ENCODE measurements at places on chromosomes 2 and 18.

DNA sequence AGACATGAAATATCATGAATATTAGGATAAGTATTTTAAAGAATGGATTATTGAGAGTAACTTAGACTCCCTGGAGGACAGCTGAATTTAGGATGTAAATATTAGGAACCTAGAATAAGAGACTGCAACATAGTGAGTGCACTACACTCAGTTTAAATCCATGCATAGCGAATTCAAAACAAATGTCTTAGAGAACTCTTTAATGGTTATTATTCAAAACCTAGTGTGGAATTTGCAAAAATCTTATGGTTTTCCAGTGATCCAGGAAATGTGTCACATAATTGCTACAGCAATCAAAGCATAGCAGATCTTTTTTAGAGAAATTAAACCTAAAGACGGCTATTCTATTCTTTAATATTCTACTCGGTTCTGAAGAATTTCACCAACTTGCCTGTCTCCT is 239.0 kb downstream of the TMX3 start:
- no peak for DNase-seq

- DNase-seq: no peak
These were observed 795.8 kb upstream of the GCFC2 start for GRCh38 chr2:76506538-76506937.

GRCh38 chr2:6264198-6264597 is 572.0 kb downstream of the SOX11 start:
- no peak for DNase-seq

GRCh38 chr2:9613291-9613690 is 17.5 kb downstream of the YWHAQ start:
- no peak for DNase-seq

- no peak for DNase-seq
These were observed 34.0 kb downstream of the HAT1 start for GRCh38 chr2:171956135-171956825.
